GM13976 (cell line): ENCODE measurements at places on chromosomes 3 and 15.

DNA sequence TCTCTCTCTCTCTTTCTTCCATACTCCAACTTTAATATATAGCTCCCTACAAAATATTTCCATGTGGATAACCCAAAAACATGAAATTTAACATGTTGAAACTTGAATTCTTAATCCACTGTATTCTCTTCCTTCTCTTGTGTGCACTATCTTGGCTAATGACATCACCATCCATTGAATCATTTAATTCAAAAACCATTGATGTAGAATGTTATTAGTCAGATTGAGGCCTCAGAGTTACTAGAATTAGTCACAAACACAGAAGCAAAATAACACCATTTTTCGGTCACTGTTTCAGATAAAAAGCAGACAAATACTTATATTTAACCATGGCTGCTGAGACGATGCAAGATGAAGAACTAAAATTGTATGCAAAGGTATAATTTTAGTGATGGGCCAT lies 256.9 kb upstream of the LRRC3B start:
- no peak for DNase-seq

DNA sequence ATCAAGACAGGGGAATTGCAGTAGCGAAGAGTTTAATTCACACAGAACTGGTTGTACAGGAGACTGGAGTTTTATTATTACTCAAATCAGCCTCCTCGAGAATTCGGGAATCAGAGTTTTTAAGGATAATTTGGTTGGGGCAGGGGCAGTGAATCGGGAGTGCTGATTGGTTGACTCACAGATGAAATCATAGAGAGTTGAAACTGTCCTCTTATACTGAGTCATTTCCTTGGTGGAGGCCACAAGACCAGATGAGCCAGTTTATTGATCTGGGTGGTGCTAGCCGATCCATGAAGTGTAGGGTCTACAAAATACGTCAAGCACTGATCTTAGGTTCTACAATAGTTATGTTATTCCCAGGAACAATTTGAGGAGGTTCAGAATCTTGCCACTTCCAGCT lies 5.3 kb upstream of the ZNF770 start:
- no peak for DNase-seq

DNA sequence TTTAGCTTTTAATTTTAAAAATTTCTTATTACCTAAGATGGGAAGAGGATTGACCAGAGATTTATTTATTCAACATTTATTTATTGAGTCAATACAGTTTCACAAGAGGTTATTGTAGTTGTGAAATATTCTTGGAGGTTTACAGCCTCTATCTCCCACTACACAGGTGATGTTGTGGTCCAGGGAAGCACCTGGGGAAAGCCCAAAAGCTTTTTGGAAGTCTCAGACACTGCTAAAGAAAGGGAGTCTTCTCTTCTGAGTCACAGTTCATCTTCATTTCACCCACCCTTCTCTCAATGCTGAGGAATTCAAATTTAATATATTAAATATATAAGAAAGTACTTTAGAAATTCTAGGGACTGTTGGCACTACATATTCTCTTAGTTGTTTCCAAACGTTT lies 41.8 kb downstream of the SERPINI1 start:
- no peak for DNase-seq

DNA sequence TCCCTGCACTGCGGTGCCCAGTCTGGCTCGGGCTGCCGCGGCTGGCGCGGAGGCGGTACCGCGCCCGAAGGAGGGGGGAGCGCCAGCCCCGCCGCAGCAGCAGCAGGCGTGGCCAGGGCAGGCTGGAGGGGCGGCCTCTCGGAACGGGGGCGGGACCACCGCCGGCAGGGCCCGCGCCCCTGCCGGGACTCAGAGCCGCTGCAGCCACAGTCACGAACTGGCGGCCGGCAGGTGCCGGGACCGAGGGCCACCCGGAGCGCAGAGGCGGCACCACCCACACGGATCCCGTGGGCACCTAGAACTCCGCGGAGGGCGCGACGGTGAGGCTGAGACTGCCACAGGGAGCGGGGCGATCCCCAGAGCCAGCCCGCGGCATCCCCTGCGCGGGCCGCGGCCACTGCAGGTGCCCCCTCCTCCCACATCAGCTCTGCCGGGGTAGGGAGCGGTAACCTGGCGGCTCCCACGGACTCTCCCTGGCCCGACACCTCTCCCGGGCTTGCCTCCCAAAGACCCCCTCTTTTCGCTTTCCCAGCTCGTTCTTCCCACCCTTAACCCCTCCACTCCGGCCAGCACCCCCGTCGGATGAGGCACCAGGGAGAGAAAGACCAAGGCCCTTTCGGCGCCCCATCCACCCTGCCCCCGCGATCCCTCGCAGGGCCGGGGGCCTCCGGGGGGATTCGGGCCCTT lies at the start of gene VWA5B2:
Gene VWA5B2, plus strand, starts transcription at position 192 of the 687 bp plus-strand sequence. CDS start 944 bp downstream, outside the sequence.
- DNase-seq: peak; percentile 94

- DNase-seq: no peak
Observed at GRCh38 chr15:79526376-79526775, 94.2 kb downstream of the MINAR1 start.
